ENCODE measurements at places on chromosomes 2 and 18. TPM values are rescaled to one million over a fixed set of nuclear protein-coding genes. Genes with fewer than 3 reads are reported as not detected.

GRCh38 chr2:15201009-15201408 is 360.1 kb downstream of the NBAS start:
- DNase-seq, result no peak

GRCh38 chr2:46489423-46490174 is 10.2 kb downstream of the TMEM247 start:
- DNase-seq, result no peak

Gene CD8B2
- total RNA-seq, result 0.36 TPM

GRCh38 chr2:220033546-220033945 is 406.1 kb downstream of the SLC4A3 start:
- DNase-seq, result no peak

Gene CRACDL
- 0.11 TPM for total RNA-seq

- peak; percentile 59 for DNase-seq
Measured at GRCh38 chr2:7730449-7730848, 813.2 kb downstream of the RNF144A start.

DNA sequence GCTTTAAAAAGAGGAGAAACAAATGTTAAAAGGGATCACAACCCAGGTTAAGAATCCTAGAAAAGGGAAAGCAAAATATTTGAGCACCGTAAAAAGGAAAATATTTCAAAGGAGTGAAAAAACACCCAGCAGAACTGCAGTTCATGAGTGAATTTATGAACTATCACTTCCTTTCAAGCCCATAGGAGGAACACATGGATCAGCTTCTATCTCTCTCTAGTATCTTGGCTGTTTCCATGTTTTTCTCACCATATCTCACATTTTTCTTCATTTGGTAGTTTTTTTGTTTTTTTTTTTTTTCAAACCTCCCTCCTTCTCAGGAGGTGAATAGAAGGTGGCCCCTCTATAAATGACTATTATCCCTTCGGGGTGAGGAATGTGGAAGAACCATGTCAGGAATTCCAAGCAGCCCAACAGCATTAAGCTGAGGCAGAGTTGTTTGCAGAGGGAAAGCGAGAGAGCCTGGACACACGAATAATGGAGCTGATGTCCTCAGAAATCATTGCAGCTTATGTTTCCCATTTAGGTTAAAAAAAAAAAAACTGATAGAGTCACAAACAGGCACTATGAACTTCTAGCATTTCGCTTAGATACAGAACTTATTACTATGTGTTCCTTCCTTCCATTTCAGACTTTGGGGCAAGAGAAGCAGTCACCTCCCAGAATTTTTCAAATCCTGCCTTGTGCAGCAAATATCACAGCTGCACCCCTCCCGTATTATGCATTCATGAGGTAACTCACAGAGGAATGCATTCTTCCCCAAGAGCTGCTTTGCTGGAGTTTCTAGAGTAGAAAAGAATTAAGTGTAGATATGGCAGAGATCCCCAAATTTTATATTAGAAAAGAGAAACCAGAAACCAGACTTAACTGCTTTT is 315.6 kb downstream of the IRS1 start:
- no peak for DNase-seq

Gene FOXI3
- not detected for total RNA-seq

DNA sequence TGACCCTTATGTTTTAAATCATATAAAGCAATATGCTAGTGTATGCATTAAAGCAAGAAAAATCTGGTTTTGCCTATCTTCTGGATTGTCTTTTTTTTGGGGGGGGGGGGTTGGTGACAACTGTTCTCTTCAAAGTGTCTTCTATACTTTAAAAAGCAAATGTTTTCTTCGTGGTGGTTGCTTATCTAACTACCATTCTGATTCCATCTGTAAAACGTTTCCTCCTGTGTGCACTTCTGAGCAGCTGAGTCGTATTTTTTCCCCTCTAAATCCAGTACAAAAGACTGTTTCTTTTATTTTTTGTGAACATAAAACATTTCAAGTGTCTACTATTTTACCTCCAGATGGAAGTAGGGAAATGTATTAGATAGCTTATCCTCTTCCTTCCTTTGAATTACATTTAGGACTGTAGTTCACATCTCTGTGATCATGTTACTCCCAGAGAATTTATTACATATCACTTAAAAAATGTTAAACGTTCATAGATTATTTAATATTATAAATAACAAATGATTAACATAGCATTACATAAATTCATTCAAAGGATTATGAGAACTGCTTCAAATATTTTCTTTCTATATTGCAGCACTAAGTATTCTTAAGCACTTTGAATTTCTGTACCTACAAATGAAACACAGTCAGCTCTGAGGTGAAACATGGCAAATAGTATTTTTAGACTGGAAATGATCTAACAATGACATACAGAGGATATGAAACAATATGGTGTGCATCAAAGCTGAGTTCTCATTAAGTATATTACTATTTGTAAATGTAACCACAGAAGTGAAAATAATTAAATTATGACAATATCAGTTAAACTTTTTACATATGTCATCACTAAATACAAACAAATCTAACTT is 56.4 kb downstream of the SCN3A start:
- DNase-seq, result no peak

Gene MAP3K19
- total RNA-seq, result not detected

Gene IL36B
- total RNA-seq, result not detected

- DNase-seq, result no peak
Measured at GRCh38 chr18:32548688-32549087, 78.0 kb upstream of the GAREM1 start.

- DNase-seq, result no peak
Measured at GRCh38 chr18:10089881-10090280, 176.1 kb downstream of the VAPA start.

GRCh38 chr2:168915441-168916330 is 14.6 kb downstream of the G6PC2 start:
- DNase-seq, result no peak

DNA sequence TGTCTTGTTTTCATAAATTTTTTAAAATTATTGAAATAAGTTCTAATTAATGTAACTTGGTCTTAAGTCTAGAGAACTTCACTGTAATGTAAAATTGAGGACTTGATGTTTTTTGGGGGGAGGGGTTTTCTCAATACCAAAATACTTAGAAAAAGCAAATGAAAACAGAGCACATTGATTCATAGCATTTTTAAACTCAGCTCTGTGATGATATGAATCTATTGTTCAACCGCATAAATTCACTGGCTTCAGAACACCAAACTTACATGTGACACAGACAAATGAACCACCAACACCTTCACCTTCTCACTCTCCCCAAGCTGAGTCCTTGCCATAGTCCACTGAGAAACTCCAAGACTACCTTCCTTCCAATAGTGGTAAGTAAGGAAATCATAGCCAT is 108.2 kb downstream of the ZNF521 start:
- DNase-seq, result no peak

DNA sequence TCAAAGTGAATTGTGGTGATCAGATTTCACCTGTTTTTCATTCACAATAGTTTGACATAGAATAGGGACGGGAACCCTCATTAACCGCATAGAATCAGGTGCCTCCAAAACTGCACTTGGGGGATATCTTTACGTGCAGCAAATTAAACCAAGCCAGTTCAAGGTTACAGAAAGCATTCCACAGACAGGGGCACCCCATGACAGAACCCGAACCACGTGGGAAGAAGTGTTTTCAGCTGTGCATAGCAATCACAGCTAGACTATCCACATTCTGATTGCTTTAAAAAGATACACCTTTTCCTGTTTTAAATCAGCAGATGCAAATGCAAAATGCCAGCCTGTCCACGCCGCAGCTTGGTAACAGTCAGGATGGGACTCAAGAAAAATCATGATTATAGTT is 205.8 kb downstream of the ANAPC1 start:
- no peak for DNase-seq

- peak; percentile 57 for DNase-seq
Measured at GRCh38 chr2:206084870-206085741, 868 bp downstream of the INO80D start.

GRCh38 chr18:8248576-8248975 is 360.7 kb upstream of the RAB12 start:
- DNase-seq, result no peak

- DNase-seq, result no peak
Measured at GRCh38 chr2:106706283-106706682, 179.7 kb downstream of the ST6GAL2 start.

GRCh38 chr2:26692279-26692896 is at the start of gene KCNK3:
TSS of gene KCNK3 (plus strand) at chr2:26692722. CDS start at chr2:26692876, 154 bp downstream.
- peak; percentile 51 for DNase-seq

Gene ZC3H8
- total RNA-seq, result 9.3 TPM

Gene AKAIN1
- total RNA-seq, result not detected

- no peak for DNase-seq
Measured at GRCh38 chr2:226726546-226726945, 73.1 kb downstream of the IRS1 start.

Gene MAP3K2
- 99.4 TPM for total RNA-seq

DNA sequence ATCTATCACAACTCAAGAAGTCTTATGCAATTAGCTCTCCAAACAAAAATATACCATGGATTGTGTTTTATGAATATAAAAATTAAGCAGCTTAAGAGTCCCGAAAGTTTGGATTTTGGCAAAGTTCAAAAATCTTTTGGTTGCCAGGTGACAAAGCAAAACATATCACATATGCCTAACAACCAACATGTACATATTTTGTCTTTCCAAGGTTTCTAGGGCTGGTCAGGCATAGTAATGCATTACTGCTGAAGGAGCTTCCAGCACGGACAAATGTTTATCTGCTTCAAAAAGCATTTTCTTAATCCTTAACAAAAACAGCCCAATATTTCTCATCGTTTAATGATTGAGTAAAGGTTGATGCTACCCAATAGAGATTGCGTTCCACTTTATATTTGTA is 1327.1 kb upstream of the ZEB2 start:
- no peak for DNase-seq

- no peak for DNase-seq
Measured at GRCh38 chr2:223668302-223668998, 66.3 kb upstream of the SCG2 start.

DNA sequence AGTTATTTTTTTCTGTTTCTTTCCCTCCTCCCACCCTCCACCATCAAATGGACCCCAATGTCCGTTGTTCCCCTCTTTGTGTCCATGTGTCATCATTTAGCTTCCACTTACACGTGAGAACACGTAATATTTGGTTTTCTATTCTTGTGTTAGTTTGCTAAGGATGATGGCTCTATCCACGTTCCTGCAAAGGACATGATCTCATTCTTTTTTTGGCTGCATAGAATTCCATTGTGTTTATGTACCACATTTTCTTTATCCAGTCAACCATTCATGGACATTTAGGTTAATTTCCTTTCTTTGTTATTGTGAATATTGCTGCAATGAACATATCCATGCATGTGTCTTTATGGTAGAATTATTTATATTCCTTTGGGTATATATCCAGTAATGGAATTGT is 91.3 kb upstream of the TNP1 start:
- no peak for DNase-seq

GRCh38 chr2:120949027-120949956 is 213.6 kb downstream of the GLI2 start:
- no peak for DNase-seq

DNA sequence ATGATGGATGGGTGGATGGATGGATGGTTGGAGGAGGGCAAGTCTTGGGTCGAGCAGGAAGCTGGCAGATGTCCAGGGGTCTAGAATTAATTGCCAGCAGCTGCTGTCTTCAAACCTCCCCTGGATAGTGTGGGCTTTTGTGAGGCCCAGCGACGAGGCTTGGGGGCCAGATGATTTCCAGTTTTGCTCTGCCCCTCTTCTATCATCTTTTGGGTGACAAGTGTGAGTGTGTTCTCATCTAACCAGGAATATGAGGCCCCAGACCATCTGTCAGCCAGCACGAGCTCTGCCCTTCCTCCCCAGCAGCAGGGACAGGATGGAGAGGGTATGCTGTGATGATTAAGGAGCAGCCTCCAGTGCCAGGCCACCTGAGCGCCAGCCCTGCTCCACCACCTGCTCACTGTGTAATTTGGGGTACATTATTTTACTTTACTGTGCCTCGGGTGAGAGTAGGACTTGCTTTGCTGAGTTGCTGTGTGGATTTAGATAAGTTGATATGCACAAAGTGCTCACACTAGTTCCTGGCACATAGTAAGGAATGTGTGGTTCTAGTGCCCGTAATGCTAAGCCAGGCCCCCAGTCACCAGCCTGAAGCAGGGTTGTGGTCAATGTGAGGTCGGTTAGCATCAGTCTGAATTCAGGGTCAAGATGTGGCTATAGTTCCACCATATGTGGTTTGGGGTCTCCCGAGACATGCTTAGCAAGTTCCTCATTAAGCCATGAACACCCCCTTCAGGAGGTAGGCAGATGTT is 251.1 kb downstream of the CYP26B1 start:
- DNase-seq, result no peak

DNA sequence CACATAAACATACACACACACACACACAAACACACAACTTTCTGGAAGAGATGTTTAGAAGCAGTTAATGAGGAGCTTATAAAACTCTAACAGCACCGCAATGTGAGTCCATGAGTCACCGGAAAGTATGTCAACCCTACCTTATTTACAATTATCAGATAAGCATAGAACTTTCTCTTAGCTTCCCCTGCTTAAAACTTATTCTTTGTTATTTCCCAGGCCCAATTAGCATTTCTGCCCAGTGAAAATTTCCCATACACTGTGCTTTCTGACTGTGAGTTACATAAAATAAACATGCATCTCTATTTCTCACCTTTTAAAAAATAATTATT is 737.6 kb downstream of the LRP1B start:
- DNase-seq, result no peak

DNA sequence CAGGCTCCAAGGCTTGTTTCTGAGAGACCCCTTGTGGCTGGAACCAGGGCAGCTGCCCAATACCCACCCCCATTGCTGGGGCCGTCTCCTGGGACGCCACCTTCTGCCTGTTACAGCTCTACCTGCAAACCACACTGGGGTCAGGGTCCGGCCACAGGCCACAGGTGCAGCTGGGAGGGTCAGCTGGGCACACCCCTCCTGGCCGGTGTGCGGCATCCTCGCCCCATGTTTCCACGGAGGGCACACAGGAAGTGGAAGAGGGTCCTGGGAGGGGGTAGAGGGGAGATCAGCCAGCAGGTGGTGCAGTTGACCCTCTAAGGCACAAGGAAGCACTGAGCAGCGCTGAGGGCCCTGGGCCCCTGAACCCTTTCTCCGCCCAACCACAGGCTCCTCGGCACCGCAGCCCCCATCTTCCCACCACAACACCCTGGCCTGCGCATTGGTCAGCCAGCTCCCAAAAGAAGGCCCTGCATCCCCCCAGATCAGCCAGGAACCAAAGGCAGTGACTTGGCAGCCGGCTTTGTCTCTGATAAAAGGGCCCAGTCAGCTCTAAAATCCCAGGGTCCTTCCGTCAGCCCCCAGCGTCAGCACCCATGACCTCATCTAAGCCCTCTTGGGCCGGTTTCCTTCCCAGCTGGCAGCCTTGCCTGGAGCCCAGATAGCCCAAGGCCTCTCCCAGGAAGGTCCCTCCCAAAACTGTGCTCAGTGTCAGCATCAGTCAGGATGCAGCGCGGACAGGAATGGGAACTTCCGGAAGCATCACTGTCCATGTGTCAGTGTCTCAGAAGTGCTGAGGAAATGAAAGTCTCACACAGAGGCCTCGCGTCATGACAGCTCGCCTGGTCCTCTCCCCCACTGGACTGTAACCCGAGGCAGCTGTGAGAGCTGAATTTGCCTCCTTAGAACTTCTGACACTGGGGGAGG is 1.7 kb downstream of the ERFE start:
- DNase-seq, result peak; percentile 36

- DNase-seq, result no peak
Measured at GRCh38 chr2:174972924-174973323, 32.3 kb downstream of the CHN1 start.

GRCh38 chr2:176039375-176039774 is 37.3 kb upstream of the LNPK start:
- DNase-seq, result no peak
